Glomerular endothelial cell (primary cell): ENCODE measurements at places on chromosomes 6 and 20.
A peak's percentile ranks its signal among the peaks of the same experiment; 100 is the strongest.

- DNase-seq: no peak
Measured at GRCh38 chr6:87408721-87409155, 966 bp downstream of the CFAP206 start.

DNA sequence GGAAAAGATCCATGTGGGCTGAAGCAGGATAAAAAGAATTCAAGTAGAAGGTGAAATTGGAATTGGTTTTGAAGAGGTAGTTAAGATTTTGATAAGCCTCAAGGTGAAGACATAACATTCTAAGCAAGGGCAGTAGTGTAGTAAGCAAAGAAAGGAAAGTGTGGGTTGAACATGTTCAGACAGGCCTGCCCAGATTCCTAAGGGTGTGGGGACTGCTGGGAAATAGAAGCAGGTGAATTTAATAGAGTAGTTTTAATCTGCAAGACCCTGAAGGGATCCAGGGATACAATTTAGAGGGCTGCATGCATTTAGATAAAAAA lies 19.1 kb downstream of the TAB2 start:
- DNase-seq: no peak

GRCh38 chr20:33889312-33889711 lies 78.2 kb downstream of the CHMP4B start:
- DNase-seq: no peak

DNA sequence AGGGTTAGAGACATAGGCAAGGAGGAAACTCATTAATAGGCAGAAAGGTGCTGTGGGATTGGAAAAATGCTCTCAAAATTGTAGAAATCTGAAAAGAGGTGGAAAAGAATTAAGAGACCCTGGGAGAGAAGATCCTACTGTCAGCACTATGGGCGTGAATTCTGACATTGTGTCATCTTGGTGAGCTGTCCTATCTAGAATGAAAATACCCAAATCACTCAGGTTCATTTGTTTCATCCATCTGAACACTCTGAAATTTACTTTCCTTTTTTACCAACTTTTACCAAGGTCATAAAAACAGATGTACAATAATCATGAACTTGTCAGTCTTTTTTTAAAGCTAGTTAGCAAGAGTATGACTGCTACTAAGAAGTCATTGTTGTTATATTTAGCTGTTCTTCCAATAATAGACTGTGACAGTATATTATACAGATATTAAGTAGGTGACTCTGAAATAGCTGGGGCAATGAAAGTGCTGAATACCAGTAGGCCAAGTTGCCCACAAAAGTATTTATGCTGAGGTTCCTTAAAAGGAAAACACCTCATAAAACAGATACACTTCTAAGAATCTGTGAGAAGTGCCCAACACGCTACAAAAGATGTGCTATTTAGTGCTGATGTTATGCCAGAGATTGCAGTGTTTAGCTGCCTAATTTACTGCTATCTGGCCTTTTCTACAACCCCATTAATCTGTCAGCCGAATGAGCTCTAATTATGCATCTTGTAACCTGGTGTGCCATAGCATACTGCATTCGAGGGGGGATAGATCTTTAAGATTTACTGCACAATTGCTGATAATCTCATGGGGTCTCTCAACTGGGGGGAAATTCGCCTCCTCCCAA lies 217.5 kb upstream of the SUPT3H start:
- DNase-seq: no peak

DNA sequence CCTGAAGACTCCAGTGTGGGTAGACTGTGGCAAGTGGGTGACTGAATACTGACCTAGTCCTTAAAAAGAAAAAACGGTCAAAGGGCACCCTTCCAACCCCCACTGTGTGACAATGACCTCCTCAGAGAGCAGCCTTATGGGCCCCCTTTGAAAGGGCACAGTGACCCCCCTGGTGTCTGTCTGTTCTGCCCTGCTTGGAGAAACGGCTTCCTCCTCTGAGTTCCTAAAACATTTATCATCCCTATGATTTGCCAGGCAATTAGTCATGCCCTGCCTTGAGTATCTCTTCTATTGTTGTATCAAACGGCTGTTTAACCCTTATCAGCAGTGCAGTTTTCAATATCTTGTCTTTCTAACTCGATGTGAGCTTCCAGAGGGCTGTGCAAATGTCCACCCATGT lies 21.0 kb upstream of the STX16 start:
- DNase-seq: no peak

- DNase-seq: no peak
Measured at GRCh38 chr6:113847447-113847846, 9.7 kb upstream of the MARCKS start.

GRCh38 chr6:32406857-32407256 lies at the start of gene BTNL2:
BTNL2 (minus strand) TSS chr6:32407181; CDS start chr6:32407123, 58 bp downstream.
- no peak for DNase-seq

DNA sequence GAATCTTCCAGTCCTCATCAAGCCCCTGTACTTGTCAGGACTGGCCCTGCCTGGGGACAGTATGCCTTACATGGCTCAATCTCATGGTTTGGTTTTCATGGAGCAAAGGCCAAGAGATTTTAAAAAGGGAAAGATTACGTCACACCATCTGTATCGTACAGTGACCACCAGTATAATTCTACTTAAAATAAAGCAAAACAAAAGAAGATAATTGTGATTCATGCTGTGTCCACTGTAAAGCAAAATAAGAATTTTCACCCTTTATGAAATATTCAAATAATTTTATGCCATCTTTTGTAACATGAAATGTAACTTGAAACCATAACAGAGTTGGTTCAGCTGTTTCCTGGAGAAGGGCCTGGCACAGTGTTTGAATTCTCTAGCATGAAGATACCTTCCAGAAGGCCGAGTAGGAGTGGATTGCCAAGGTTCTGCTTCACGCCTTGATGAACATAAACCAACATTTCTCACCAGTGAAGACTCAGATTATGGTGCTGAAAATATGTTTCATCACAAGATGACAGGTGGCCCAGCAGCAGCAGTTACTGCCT lies 486.5 kb downstream of the RFPL4B start:
- no peak for DNase-seq

GRCh38 chr6:40912158-40912946 lies 126.7 kb downstream of the UNC5CL start:
- DNase-seq: no peak

- DNase-seq: no peak
Measured at GRCh38 chr6:105526225-105526872, 123.5 kb upstream of the PREP start.

- DNase-seq: no peak
Measured at GRCh38 chr20:5687884-5688283, 62.3 kb upstream of the SHLD1 start.

- DNase-seq: no peak
Measured at GRCh38 chr6:163536770-163537169, 122.3 kb downstream of the QKI start.

GRCh38 chr6:140393665-140394540 lies 1019.5 kb upstream of the CITED2 start:
- DNase-seq: peak; percentile 79

- no peak for DNase-seq
Measured at GRCh38 chr6:100457311-100457990, 7.3 kb downstream of the SIM1 start.

GRCh38 chr20:53735536-53736050 lies 142.0 kb upstream of the ZNF217 start:
- no peak for DNase-seq

DNA sequence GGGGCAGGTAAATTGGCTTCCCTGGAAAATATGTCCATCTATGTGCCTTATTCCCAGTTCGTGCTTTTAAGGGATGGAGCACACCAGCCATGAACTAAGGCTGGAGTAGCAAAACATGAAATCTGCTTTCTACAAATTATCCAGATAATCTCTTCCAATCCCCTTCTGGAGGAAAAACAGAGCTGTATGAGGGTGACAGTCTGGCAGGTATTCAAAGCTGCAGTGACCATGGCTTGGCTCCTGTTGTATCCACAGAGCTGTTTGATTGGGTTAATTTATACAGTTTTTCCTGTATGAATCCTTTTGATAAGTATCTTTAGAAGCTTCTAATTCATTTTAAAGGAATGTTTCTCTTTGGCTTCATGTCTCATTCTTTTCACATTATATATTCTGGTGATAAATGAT lies 144.4 kb downstream of the AIG1 start:
- DNase-seq: no peak

DNA sequence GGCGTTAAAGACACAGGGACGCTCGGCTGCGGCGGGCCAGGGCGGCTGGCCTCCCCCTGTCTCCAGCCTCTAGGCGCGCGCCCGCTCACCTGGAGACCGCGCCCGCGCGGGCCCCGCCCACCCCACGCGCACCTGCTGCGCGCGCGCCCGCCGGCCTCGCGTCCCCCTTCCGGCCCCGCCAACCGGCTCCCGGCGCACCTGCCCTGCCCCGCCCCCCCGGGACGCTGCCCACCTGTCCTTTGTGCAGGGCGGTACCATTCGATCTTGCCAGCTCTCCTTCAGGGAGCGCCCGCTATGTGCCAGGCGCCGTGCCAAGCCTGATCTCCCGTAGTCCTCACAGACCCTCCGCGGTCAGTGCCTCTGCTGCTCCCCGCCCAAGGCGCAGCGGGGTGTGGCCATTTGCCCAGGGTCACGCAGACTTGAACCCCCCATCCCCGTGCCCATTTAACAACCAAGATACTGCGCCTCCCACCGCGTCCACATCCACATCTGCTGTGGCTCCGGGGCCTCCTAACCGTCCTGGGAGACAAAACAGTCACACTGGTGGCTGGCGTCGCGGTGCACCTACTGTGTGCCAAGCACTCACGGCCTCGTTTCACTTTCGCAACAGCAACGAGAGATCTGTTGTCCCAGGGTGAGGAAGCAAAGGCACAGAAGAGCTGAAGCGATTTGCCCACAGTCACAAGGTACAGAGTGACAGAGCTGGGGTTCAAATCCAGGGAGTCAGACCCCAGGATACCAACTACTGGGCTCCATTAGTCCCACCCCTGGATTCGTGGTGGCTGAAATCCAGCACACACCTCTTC lies 48.1 kb downstream of the NOL4L start:
- DNase-seq: no peak

GRCh38 chr6:12345694-12346058 lies 55.5 kb downstream of the EDN1 start:
- no peak for DNase-seq

- no peak for DNase-seq
Measured at GRCh38 chr6:50840112-50840810, 21.6 kb downstream of the TFAP2B start.

GRCh38 chr6:70310063-70310694 lies 7.3 kb upstream of the COL9A1 start:
- peak; percentile 25 for DNase-seq

GRCh38 chr20:1587781-1588532 lies 30.5 kb upstream of the SIRPD start:
- DNase-seq: no peak

- no peak for DNase-seq
Measured at GRCh38 chr20:33431797-33432381, 11.7 kb downstream of the SNTA1 start.

- DNase-seq: no peak
Measured at GRCh38 chr20:577167-577791, 32.8 kb downstream of the TCF15 start.

DNA sequence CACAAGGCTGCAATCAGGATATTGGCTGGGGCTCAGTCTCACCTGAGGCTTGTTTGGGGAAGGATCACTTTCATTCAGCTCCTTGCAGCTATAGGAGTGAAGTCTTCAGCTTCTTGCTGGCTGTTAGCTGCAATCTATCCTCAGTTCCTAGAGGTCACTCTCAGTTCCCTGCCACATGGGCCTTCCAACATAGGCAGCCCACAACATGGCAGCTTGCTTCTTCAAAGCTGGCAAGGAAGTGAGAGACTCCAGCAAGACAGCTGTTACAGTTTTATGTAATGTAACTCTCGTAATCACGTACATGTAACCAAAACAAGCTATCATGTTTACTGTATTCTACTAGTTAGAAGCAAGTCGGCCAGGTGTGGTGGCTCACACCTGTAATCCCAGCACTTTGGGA lies 226.9 kb downstream of the CDC5L start:
- no peak for DNase-seq

DNA sequence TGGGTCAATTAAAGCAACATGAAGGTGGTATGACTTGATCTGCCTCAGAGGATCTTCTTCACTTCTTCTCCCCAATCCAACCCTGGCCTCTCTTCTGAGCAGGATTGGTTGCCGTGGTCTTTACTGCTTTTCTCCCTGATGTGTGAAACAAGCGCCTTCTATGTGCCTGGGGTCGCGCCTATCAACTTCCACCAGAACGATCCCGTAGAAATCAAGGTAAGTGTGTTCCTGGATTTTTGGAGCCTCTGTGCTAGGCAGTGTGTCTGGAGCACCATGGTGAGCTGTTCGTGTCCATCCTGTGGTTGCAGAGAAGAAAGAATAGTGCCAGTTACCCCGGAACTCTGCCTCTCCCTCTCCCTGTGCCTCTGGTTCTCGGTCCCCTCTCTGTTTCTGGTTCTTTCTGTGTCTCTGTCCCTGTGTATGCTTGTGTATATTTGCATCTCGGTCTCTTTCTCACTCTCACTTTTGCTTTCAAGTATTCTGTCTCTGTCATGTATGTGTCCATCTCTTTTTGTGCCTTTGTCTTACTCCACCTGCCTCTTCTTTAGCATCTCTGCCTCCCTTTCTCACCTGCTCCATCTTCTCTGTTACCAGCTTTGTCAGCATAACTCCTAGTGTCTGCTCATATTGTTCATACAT lies 23.5 kb downstream of the TM9SF4 start:
- no peak for DNase-seq

- DNase-seq: no peak
Measured at GRCh38 chr6:24401458-24401857, 1.3 kb upstream of the MRS2 start.

DNA sequence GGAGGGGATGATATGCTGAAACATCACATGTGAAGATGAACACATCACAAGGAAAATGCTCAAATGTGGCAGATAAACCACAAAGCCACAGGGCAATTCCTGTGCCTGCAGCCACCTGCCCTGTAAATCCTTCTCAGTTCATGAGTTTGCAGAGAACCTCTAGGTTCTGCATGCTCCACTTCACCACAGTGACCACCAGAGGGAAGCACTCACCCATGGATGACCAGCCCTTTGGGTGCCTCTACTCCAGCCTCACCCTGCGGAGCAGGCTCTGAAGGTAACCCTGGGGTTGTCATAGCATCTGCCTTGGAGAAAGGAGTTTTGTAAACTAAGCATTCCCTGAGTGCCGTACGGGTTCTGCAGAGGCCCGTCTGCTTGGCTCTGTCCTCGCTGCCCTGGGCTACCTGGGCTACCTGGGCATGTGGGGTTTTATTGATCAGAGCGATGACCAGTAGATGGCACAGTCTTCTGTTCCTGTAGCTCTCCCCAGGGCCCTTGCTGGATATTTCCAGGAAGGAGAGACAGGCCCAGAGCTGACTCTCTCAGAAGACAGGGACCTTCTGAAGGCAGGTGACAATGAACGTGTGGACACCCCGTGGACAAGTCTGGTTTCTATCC lies 31.7 kb upstream of the CST1 start:
- DNase-seq: no peak
